Mesothelial cell of epicardium (in vitro differentiated cells): ENCODE measurements at places on chromosomes 5 and 9.

DNA sequence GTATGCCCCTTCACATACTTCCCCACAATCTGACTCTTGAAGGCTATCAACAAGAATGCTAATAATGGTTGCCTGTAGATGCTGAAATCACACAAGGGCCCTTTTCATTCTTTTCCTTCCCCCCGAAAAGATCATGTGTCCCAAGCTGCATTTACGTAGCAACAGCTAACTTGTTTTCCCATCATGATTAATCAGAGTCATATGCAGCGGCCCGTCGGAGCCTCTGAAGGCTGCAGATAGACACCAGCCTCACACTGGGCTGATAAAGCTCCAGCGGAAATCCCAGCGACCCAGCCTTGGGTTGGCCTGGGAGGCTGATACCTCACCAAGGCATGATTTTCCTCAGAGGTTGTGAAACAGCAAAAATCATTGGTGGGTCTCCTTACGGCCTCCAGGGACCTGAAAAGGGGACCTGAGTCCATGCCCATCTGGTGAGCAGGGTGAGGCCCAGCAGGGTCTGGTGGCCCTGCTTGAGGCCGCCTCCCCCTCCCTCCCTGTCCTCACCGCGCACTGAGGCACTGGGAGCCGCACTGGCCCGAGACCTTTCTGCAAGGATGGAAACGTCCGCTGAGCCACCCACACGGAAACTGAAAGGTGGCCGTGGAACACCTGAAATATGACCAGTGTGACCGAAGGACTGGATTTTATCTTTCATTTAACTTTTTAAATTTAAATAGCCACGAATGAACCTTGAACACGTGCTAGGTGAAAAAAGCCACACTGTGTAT is 114.2 kb upstream of the PHYKPL start:
- DNase-seq: no peak

- no peak for DNase-seq
Measured at GRCh38 chr9:29044959-29045358, 1471.7 kb upstream of the C9orf72 start.

DNA sequence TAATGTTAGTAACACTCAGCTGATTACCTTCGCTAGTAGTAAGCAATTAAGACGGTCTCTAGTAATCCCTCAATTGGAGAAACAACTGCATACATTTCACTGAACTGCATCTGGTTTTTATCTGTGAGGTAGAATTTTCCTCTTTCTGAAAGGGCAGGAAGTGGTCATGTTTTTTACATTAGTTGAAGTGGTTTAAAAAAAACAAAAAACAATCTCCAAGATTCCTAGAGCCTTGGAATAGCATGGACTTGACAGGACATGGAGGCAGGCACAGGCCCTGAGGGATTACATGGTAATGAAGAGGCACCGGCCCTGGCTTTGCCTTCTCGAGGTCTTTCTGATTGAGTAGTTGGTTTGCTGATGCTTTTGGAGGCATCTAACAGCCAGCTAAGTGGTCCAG is 25.8 kb downstream of the THBS4 start:
- no peak for DNase-seq

DNA sequence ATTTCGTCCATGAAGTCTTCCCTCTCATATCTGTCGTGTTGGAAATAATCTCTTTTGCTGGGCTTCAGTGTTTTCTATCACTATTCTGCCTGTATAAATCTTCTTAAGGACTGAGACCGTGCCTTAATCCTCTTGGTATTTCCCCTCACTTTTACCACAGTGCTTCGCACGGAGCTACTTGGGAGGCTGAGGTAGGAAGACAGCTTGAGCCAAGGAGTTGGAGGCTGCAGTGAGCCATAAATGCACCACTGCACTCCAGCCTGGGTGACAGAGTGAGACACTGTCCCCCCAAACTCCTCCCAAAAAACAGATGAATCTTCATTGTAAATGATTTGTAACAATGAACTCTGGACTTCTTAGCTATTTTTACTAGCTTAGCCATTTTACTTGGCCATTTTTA is 57.8 kb downstream of the PHAX start:
- no peak for DNase-seq

DNA sequence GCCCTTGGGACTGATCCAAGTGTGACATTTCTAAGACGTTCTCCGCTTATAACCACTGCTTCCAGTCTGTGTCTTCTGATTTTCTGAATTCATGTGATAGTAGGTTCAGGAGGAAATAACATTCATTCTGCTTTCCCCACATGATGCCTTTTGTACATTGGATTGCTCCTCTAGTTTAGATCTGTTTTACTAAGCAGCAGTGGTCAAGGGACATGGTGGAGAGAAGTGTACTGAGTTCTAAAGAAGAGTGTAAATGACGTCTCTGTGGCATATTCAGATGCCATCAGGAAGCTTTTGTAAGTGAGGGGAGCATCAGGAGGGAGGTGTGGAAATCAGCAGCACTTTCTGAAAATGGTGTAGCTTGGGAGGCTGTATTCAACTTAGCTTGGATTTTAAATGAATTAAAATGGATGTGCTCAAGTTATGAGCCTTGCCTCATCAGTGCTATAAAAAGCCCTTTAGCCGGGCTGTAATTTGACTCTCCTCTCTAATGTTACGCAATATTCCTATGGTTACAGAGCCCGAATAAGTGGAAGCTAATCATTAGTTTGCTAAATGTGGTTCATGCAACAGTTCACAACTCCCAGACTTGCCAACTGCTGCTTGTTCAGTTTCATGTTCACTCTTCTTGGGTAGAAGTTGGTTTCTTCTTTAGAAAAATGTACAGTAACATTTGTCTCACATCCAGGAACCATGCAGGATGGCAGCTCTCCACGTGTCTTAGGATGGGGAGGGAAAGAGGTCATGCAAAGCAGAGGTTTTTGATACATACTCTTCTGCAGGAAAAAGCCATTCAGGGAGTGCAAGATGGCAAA is 281.3 kb downstream of the ARHGAP26 start:
- DNase-seq: no peak

- DNase-seq: no peak
Measured at GRCh38 chr9:88808019-88808656, 183.1 kb upstream of the S1PR3 start.

- no peak for DNase-seq
Measured at GRCh38 chr9:110389148-110389750, 51.6 kb upstream of the TXNDC8 start.

- no peak for DNase-seq
Measured at GRCh38 chr9:35661756-35662350, 3.1 kb downstream of the ARHGEF39 start.

GRCh38 chr9:40926404-40927259 is 201.8 kb downstream of the FOXD4L6 start:
- no peak for DNase-seq

DNA sequence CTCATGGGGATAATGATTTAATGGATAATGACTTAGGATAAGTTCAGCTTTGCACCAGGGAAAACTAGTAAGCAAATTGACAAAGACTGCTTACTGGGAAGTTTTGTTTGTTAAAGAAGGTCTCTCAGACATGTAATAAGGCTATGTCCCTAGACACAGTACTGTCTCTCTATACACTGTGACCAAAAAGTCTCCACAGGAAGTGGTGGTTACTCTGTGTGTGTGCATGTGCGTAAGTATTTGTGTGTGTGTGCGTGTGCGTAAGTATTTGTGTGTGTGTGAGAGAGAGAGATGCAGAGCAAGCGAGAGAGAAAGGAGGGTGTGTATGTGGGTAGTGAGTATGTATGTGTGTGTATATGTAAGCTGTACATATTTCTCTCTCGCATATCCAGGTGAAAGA is 229.6 kb downstream of the GLIS3 start:
- no peak for DNase-seq

DNA sequence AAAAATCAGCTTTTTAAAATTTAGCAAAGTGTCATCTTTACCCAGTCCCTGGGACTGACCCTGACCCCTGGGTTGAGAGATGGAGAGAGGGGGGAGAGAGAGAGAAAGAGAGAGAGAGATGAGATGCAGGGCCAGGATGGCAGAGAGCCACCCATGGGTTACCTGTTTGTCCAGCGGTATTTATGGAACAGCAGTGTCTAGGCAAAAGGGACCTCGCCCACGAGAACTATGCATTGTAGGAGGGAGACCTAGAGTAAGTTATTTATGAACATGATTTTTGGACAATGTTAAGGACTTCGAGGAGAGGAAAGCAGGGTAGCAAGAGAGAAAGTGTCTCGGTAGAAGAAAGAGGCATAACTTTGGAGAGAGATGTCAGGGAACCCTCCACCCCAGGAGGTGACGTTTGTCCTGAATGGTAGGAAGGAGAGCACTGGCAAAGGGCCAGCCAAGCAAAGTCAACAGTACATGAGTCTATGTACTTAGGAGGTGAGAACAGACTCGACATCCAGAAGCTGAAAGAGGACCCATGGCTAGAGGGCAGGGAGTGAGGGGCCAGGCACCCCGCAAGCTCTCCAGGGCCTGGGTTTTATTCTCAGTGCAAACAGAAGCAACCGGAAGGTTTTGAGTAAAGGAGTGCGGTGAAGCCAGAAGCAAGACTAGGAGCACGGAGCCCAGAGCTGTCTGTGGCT is 30.5 kb upstream of the MSX2 start:
- no peak for DNase-seq

- no peak for DNase-seq
Measured at GRCh38 chr9:107994648-107995047, 505.1 kb upstream of the KLF4 start.

DNA sequence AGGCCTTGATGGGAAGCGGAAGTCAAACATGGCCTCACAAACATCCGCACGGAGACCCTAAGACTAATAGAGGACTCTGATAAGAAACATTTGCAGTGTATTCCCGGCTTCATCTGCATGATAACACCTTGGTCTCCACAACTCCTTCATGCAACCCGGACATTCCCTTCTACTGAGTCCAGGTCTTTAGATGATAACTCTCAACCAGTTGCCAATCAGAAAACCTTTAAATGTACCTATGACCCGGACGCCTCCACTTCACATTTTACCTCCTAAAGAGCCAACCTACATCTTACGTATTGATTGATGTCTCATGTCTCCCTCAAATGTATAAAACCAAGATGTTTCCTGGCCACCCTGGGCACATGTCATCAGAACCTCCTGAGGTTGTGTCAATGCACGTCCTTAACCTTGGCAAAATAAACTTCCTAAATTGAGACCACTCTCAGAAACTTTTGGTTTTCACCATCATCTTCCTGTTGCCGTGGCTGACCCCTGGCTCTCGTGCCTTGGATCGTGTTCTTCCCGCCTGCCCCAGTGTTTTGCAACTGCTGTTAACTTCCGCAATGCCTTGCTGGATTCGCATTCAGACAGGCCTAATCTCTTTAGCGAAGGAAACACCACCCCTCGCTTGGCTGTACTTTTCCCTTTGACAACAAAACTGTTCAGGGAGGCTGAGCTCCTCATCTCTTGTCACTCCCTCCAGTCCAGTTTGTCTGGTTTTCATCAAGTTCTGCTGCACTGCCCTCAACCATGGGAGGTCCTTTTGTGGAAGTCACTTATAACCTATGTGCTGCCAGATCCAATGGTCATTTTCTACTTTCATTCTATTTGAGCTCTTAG is 1.1 kb upstream of the DAP start:
- DNase-seq: no peak

- DNase-seq: no peak
Measured at GRCh38 chr9:16175461-16175860, 622.6 kb downstream of the CCDC171 start.

GRCh38 chr9:105306351-105307140 is 62.1 kb downstream of the SLC44A1 start:
- no peak for DNase-seq

GRCh38 chr5:150339841-150340240 is 17.7 kb upstream of the TCOF1 start:
- DNase-seq: no peak

DNA sequence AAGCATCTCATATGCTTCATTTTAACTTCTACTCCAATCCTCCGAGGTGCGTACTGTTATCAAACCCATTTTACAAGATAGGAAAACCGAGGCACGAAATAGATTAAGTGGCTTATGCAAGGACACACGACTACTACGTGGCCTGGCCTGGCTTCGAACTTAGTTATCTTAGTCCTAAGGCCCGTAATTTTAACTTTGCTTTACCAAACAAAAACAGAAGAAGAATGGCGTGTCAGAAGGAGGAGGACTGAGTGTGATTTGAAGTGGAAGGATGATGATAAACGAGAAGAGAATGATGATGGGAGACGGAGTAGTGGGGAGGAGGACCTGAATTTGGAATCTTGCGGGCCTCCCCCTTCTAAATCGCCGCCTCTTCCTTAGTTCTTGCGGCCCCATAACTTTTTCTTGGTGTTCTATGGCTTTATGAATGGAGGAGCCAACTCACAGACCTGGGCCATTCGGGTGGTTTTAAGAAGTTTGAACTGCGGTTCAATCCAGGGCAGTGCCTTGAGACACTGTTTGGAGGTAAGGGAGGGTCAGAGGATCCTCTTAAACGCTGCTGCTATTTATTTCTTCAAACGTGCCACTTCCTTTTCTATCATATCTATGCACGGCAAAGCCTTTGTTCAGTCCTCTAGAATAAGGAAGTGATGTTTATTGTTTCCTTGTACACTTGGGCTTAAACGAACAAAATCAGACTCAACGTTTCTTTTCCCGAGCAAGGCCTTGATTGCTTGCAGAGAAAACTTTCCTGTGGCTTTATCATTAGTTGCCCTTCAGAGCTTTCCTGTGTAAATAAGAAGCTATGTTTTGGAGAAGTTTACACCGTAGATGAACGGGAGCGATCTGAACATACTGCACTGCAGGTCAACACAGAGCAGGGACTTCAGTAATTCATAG is 795 bp downstream of the CNOT8 start:
- no peak for DNase-seq

DNA sequence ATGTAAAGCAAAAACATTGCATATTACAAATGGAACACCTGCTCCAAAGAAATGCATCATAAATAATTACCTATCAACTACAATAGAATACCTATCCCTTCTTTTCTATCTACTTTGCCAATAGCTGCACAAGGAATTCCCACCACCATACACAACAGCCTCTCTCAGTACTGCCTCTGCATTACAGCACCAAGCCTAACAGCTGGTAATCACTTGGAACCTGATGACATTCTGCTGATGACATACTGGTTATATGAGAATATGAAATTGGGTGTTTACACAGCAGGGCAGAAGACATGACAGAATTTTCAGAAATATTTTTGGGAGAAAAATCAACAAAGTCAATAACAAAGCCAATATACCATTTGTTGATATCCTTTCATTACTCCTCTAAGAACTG is 43.2 kb downstream of the PSMB7 start:
- DNase-seq: no peak

DNA sequence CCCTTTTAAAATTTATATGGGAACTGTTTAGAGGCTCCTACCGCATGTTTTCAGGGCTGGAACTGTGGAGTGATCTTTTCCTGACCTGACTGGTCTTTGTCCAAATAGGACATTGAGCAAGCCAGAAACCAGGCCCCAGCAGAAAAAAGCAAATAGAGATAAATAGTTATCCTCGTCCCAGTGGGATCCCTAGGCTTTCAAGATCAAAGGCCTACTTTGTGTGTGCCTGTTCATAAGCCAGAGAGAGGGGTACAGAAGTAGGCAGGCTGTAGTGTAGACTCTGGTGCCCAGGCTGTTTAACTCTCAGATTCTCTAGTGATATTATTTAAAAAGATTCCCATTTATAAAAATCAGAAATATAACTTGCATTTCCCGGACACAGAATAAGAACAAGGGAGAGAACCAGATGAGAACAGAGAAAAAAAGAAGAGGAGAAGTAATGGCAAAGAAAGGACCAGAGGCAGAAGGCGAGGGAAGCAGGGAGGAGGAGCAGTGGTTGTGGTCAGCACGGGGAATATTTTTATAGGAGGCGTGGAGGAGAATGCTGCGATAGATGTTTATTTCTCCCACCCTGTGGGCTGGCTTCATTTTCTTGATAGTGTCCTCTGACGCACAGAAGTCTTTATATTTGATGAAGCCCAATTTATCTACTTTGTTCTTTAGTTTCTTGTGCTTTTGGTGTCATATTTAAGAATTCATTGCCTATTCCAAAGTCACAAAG is 101.2 kb downstream of the AOPEP start:
- DNase-seq: no peak
